ENCODE measurements at places on chromosomes 7 and 10. TPM values are rescaled to one million over a fixed set of nuclear protein-coding genes. Genes with fewer than 3 reads are reported as not detected.

The LRRC61 gene
- not detected for polyA plus RNA-seq

The CCDC201 gene
- not detected for polyA plus RNA-seq

The TYSND1 gene
- 9.0 TPM for polyA plus RNA-seq

The OPALIN gene
- polyA plus RNA-seq, result not detected

DNA sequence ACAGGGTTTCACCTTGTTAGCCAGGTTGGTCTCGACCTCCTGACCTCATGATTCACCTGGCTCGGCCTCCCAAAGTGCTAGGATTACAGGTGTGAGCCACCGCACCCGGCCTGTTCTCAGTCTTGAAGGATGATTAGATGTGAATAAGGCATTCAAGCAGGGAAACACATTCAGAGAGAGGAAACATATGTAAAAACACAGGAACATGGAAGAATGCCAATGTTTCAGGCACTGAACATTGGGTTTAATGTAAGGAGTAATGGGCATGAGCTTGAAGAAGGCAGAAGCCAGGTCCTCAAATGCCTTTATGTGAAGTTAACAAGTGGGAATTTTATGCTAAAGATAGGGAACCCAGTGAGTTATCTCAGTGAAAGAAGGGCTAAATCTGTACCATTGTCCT, 74.3 kb downstream of the ARL4A start:
- DNase-seq, result no peak

DNA sequence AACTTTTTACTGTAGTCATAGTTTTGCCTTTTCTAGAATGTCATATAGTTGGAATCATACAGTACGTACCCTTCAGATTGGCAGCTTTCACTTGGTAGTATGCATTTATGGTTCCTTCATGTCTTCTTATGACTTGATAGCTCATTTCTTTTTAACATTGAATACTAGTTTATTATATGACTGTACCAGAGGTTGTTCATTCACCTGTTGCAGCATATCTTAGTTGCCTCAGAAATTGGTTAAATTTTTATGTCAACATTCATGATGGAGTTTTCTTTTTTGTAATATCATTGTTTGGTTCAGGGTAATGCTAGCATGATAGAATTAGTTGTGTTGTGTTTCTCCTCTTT, 94.8 kb upstream of the CDK13 start:
- DNase-seq, result no peak

DNA sequence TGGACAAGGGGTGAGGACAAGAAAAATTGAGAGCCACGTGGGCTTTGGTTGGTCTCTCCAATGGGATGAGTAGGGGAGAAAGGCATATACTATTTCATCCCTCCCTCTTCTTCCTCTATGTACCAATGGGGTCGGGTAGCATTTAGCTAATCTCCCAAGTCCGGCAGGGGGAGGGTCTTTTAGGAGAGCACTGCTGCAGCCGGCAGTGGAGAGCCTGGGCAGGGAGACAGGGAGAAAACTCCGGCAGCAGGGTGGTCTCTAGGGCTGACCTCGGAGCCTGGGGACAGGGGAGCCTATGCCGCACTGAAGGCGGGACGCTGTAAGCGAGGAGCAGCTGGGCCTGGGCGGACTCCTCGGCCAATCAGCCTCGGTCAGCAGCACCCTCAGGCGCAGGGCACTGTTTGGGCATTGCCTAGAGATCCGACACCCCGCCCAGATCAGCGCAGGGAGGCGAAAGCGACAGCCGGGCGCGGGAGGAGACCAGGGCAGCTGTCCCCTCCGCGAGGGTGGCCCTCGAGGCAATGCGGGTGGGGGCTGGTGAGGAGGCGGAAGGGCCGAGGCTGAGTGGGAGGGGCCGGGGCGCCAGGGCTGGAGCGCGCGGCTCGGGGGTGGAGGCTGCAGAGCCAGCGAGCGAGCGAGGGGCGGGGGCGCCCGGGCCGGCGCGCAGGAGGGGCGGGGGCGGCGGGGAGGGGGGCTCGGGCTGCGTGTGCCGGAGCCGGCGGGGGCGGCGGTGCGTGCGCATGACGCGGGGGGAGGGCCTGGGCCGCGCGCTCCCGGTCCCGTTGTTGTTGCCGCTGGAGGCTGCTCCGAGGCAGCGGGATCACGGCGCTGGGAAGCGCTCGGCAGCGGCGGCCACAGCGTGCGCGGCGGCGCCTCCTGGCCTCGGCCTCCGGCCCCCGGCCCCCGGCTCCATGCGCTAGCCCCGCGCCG, at the start of gene AGAP3:
AGAP3 (plus strand) TSS at position 785 of the 930 bp plus-strand sequence. CDS start 267 bp downstream, outside the sequence.
- peak; percentile 85 for DNase-seq

DNA sequence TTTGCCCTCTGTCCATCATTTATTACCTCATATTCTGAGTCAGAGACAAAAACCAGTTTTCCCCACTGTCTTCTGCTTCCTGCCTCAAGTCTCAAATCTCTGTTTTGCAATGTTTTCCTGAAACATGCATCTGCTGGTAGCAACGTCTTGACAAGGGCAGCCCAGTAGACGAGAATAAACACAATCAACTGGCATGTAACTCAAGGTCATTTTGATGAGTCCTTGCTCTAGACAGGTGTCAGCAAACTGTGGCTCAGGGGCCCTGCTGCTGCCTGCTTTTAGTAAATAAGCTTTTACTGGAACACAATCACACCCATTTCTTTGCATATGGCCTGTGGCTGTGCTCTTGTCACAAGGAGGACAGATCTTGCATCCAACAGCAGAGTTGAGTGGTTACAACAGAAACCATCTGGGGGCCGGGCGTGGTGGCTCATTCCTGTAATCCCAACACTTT, 59.8 kb downstream of the ITIH5 start:
- no peak for DNase-seq

DNA sequence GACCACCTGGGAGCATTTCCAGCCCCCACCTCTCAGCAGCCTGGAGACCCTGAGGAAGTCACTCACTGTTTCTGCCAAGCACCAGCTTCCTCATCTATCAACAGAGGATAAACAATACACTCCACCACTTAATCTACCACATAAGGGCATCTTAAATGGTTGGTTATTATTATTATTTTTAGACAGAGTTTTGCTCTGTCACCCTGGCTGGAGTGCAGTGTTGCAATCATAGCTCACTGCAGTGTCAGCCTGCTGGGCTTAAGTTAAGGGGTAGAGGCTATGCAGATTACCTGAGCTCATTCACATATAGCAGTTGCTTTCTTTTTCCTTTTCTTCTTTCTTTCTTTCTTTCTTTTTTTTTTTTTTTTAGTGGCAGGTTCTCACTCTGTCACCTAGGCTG, 59.5 kb upstream of the ELN start:
- DNase-seq, result no peak
